ENCODE measurements at places on chromosomes 6 and 20. TPM values are rescaled to one million over a fixed set of nuclear protein-coding genes. Genes with fewer than 3 reads are reported as not detected.

The PDYN gene
- not detected for polyA plus RNA-seq

The SAPCD1 gene
- 2.7 TPM for polyA plus RNA-seq

The GSTA1 gene
- polyA plus RNA-seq = 1,148 TPM

DNA sequence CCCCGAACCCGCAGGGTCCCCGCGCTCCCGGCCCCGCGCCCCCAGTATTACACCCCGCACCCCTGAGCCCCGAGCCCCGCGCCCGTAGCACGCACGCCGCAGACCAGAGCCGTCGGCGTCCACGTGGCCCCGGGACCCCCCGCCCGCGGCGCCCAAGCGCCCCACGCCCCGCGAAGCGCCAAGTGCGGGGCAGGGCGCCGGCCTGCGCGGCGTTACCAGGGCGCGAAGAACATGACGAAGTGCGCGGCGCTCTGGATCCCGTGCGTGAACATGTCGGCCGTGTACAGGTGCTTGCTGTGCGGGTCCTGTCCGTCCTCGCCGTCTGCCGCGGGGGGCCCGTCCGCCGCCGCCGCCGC lies 312 bp downstream of the TXNDC5 start:
- H3K27me3 ChIP-seq = no peaks in the 10 kb centered on the region
- H3K36me3 ChIP-seq = no peaks in the 10 kb centered on the region
- peak overlapping the region; percentile 85 for H3K27ac ChIP-seq
- no peak for DNase-seq
- H3K4me3 ChIP-seq = peak overlapping the region; percentile 93

DNA sequence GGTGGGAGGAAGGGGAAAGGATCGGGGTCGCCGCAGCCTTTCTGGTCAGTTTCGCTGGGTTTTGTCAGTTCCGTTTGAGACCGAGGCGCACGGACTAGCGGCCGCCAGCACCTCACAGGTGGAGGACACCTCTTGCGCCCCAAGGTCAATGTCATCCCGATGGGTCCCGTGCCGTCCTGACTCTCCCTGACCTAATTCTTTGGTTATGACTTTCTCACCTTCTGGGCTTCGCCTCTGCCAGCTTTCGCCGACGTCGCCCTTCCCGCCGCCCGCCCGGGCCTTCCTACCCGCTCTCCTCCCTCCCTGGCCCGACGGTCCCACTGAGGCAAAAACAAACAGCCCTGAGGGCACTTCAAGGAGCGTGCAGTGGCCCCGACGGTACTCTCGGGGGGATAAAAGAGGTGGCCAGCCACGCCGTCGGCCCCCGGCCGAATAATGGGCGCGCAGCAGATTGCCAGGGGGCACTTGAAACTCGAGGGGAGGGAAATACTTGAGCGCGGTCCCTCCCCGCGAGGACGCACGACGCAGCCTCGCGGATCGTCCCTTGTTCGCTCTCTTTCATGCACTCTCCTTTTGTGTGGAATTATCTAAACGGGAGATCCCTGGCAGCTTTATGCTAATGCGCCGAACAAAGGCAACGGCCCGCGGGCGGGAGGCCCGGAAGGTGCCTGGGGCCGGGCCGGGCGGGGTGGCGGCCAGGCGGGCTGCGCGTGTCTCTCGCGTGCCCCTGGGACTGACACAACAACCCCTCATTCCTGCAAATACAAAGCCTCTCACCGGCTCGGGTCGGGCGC lies 3.9 kb upstream of the INSM1 start:
- H3K4me1 ChIP-seq = peaks cover 2% of the 10 kb centered on the region
- H3K27me3 ChIP-seq = peaks cover 32% of the 10 kb centered on the region
- no peaks in the 10 kb centered on the region for H3K36me3 ChIP-seq
- H3K27ac ChIP-seq = no peak overlapping the region

GRCh38 chr6:37491171-37491829 lies 8.4 kb downstream of the CCDC167 start:
- no peaks in the 10 kb centered on the region for H3K27me3 ChIP-seq
- no peak overlapping the region for H3K27ac ChIP-seq
- no peak overlapping the region for H3K4me3 ChIP-seq
- H3K36me3 ChIP-seq = peaks cover 12% of the 10 kb centered on the region
- no peaks in the 10 kb centered on the region for H3K4me1 ChIP-seq

DNA sequence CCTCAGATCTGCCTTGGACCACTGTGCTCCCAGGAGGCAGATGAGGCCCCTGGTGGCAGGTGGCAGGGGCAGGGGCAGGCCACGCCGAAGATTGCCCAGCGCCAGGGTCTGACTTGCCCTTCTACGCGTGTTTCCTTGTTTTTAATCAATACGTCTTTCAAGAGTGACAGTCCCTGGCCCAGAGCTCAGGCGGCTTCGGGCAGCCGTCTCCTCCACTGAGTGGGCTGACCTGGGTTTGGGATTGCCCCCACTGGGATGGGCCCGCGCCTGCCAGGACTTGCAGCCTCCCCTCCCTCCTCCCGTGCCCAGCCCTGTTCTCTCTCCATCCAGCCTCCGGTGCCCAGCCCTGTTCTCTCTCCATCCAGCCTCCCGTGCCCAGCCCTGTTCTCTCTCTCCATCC lies 21.2 kb downstream of the FRMD1 start:
- no peaks in the 10 kb centered on the region for H3K36me3 ChIP-seq
- H3K4me1 ChIP-seq = no peaks in the 10 kb centered on the region
- H3K27ac ChIP-seq = no peak overlapping the region
- no peak for DNase-seq

DNA sequence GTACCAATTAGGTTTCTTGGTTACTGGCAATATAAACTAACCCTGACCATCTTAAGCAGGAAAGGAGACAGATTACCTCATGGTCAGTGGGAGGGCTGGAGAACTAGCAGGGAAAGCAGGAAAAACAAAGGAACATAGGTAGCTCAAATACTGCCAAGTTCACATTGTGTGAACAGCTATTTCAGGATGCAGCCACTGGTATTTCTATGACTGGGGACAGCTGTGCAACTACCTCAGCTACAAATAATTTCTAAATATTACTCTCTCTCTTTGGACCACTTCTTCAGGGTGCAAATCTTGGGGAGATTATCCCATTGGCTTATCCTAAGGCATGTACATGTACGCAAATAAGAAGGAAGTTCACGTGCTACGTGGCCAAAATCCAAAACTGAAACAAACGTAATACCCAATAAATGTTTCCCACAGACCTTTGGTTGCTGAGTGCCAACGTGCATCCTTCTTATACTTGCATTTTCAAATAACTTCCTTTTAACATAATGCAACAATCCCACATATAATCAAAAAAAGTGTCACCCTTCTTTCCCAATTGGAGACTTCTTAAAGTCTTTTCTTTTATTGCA lies 180.9 kb downstream of the PHF3 start:
- no peak overlapping the region for H3K4me3 ChIP-seq
- H3K27ac ChIP-seq = no peak overlapping the region
- H3K27me3 ChIP-seq = no peaks in the 10 kb centered on the region

DNA sequence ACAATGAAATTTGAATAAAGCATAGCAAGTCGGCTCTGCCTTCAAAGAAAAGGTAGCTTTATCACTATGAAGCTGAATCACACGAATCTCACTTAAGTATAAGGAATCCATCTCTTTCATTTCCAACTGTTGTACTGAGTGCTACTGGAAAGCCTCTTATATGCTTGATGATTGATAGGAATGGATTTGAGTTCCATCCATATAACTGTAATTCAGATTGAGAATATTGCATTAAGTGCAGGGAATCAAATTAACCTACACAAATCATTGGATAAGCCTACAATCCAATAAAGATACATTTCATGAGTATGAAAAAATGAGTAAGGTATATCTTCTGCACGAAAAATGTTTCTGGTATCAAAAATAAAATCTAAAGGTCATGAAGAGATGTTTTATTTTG lies 444.8 kb upstream of the PLCB4 start:
- no peaks in the 10 kb centered on the region for H3K4me1 ChIP-seq
- no peak for DNase-seq
- H3K4me3 ChIP-seq = no peak overlapping the region
- no peaks in the 10 kb centered on the region for H3K36me3 ChIP-seq
- H3K27me3 ChIP-seq = no peaks in the 10 kb centered on the region
- no peak overlapping the region for H3K27ac ChIP-seq

- H3K36me3 ChIP-seq = no peaks in the 10 kb centered on the region
- no peaks in the 10 kb centered on the region for H3K27me3 ChIP-seq
- no peak overlapping the region for H3K4me3 ChIP-seq
- peaks cover 6% of the 10 kb centered on the region for H3K4me1 ChIP-seq
- DNase-seq = no peak
Measured at GRCh38 chr20:15445056-15445840, 1107.8 kb upstream of the FLRT3 start.

DNA sequence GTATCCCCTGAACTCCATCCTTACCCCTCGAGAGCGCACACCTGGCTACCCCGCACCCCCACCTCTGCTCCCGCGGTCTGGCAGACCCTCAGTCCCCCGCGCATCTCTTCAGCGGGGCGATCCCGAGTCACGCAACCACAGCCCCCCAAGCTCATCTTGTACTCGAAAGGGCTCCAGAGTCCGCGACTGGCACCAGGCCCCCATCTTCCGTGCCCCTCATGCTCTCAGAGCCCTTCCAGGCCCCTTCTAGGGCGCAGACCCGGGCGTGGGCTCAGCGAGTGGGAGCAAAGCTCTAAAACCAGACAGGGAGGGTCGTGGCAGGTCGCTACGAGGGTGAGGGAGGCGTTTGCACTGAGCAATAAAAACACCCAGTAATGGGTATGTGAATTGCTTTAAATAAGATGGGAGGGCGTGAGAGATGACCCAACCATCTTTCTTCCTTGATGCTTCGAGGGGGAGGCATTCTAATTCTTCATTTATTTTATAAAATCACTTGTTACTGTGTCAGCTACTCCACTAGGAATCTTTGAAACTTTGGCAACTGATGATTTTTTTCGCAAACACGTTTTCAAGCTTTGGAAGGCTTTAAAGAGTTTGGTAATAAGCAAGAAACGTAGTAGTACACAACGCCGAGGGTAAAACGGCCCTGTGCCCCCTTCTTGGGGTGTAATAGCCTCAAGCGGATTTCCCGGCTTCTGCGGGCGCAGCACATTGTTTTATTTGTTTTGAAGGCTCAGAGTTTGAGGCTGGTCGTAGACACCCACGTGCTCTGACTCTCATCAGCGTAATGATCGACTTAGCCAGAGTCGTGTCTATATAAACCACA lies 42.6 kb upstream of the SUPT3H start:
- peaks cover 9% of the 10 kb centered on the region for H3K27me3 ChIP-seq
- H3K36me3 ChIP-seq = no peaks in the 10 kb centered on the region
- H3K4me3 ChIP-seq = peak overlapping the region; percentile 5
- peaks cover 30% of the 10 kb centered on the region for H3K4me1 ChIP-seq

GRCh38 chr6:32775071-32775470 lies 11.7 kb upstream of the HLA-DQB2 start:
- no peaks in the 10 kb centered on the region for H3K4me1 ChIP-seq
- DNase-seq = peak; percentile 70
- no peaks in the 10 kb centered on the region for H3K36me3 ChIP-seq
- peak overlapping the region; percentile 37 for H3K27ac ChIP-seq

DNA sequence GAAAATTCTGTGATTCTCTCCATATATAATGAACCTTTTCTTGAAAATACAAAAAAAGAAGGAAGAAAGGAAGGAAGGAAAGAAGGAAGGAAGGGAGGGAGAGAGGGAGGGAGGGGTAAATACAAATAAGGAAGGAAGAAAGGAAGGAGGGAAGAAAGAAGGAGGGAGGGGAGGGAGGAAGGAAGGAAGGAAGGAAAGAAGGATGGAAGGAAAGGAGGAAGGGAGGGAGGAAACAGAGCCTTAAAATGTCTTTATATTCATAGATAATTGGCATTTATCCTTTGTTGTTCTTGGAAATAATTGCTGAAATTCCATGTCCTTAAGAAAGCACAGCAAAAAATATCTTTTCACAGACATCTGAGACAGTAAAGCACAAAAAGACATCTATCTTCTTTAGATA lies 40.3 kb downstream of the SAMD3 start:
- H3K4me1 ChIP-seq = peaks cover 2% of the 10 kb centered on the region
- DNase-seq = no peak
- H3K36me3 ChIP-seq = no peaks in the 10 kb centered on the region
- H3K27me3 ChIP-seq = no peaks in the 10 kb centered on the region
- no peak overlapping the region for H3K27ac ChIP-seq

DNA sequence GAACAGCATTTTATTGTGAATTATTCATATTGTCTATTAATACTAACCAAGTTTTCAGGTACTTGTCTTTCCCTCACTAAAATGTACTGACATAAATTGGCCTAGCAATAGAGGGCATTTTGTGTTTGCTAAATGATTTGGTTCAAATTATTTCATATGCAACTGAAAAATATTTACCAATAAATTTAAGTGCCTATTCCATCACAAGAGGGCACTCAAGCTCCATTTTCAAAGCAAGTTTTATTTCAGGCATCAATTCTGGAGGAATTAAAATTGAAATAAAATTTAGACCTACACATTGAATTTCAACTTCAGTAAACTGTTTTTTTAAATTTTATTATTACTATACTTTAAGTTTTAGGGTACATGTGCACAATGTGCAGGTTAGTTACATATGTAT lies 114.3 kb upstream of the SYNCRIP start:
- peaks cover under 1% of the 10 kb centered on the region for H3K4me1 ChIP-seq
- H3K36me3 ChIP-seq = no peaks in the 10 kb centered on the region
- H3K27me3 ChIP-seq = no peaks in the 10 kb centered on the region
- DNase-seq = peak; percentile 21
- no peak overlapping the region for H3K4me3 ChIP-seq

DNA sequence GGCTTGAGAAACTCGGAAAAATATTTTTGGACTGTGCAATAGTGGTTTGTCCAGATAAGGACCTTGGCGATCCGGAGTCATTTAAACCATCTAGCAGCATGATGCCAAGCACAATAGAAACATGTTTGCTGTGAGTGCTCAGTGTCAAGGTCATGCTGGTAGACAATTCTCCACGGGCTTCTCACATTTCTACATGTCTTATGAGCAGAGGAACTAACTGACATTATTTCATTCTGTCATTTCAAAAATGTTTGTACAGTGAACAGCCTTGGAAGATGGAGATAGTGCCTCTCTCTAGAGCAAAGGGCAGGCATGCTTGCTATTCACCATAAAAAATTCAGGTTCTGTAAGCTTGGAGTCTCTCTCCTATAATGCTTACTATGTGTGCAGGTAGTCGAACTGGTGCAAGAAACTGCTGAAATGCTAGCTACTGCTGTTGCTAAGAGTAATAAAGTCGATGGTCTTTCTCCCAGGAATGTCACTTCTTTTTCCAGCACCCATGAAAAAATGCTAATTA lies 25.4 kb upstream of the CCN2 start:
- no peaks in the 10 kb centered on the region for H3K36me3 ChIP-seq
- no peak overlapping the region for H3K4me3 ChIP-seq
- DNase-seq = peak; percentile 42
- peaks cover 8% of the 10 kb centered on the region for H3K4me1 ChIP-seq
- H3K27me3 ChIP-seq = no peaks in the 10 kb centered on the region
- no peak overlapping the region for H3K27ac ChIP-seq
